ENCODE measurements at places on chromosomes 2 and 18.
A peak's percentile ranks its signal among the peaks of the same experiment; 100 is the strongest.

GRCh38 chr2:169562519-169562918, 11.1 kb downstream of the FASTKD1 start:
- no peaks in the 10 kb centered on the region for H3K4me1 ChIP-seq
- H3K36me3 ChIP-seq = peaks cover 9% of the 10 kb centered on the region
- no peak overlapping the region for H3K4me3 ChIP-seq
- no peaks in the 10 kb centered on the region for H3K27me3 ChIP-seq
- DNase-seq = no peak

DNA sequence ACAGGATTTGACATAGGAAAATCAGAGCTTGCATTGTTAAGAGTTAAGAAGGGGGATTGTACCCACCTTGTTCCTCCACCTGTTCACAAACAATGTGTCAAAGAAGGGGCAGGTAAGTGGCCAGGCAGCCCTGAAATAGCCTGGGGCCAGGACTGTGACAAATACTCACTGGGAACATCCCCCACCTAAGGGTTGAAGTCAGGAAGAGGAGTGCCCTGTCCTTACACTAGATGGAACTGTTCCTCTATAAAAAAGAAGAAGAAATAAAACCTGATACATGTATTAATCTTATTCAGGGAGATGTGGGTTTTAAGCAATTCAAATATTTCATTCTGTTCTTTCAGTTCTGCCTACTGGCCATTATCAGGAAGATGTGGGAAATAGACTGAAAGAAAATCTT, 41.9 kb downstream of the TACR1 start:
- no peak for DNase-seq
- no peak overlapping the region for H3K27ac ChIP-seq
- H3K36me3 ChIP-seq = no peaks in the 10 kb centered on the region
- H3K4me1 ChIP-seq = no peaks in the 10 kb centered on the region
- H3K27me3 ChIP-seq = peaks cover 9% of the 10 kb centered on the region

DNA sequence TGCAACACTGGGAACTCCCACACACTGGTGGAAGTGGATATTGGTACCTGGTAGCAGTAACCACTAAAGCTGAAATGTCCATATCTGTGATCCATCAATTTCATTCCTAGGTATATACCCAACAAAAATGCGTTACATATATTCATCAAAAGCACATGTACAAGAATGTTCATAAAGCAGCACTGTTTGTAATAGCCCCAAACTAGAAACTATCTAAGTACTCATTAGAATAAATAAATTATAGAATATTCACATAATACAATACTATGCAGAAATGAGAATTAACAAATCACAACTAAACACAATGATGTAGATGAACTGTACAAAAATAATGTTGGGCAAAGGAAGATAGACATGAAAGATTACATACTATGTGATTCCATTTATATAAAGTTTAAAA, 11.1 kb upstream of the TLK1 start:
- DNase-seq = no peak
- H3K4me3 ChIP-seq = no peak overlapping the region
- H3K4me1 ChIP-seq = peaks cover 25% of the 10 kb centered on the region
- no peak overlapping the region for H3K27ac ChIP-seq
- peaks cover 4% of the 10 kb centered on the region for H3K36me3 ChIP-seq

GRCh38 chr2:134087371-134087921, 166.4 kb upstream of the MGAT5 start:
- no peak for DNase-seq
- no peaks in the 10 kb centered on the region for H3K4me1 ChIP-seq
- no peak overlapping the region for H3K27ac ChIP-seq
- no peaks in the 10 kb centered on the region for H3K36me3 ChIP-seq
- no peak overlapping the region for H3K4me3 ChIP-seq

DNA sequence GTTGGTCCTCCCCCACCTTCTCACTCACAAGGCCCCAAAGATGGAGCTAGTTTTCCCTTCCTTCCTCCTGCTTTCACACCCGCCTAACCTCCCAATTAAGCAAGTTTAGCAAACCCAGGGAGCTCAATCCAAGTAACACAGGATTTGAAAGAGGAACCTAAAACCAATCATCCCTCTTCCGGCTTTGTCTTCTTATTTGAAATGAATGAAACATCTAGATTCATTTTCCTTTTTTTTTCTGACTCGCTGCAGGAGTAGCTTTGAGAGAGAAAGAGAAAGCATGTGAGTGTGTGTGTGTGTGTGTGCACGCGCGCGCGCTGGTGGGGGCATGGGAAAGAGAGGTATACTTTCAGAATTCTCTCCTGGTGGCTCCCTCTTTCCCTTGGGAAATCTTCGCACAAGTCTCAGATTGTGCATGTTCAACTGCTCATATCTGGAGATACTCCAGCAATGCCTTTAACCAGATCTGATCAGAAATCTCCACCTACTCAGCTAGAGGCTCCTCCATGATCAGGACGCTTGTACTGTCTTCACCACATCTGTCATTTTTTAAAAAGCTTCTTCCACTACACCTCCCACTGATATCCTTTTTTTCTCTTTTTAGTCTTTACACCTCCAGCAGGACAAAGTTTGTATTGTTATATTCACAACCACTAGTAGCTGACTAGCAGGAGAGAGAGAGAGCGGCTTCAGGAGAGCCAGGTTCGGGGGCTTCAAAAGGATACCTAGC, 1.7 kb downstream of the SLC8A1 start:
- H3K36me3 ChIP-seq = no peaks in the 10 kb centered on the region
- DNase-seq = no peak
- peak overlapping the region; percentile 86 for H3K4me3 ChIP-seq
- H3K27ac ChIP-seq = no peak overlapping the region
- peaks cover 29% of the 10 kb centered on the region for H3K4me1 ChIP-seq

DNA sequence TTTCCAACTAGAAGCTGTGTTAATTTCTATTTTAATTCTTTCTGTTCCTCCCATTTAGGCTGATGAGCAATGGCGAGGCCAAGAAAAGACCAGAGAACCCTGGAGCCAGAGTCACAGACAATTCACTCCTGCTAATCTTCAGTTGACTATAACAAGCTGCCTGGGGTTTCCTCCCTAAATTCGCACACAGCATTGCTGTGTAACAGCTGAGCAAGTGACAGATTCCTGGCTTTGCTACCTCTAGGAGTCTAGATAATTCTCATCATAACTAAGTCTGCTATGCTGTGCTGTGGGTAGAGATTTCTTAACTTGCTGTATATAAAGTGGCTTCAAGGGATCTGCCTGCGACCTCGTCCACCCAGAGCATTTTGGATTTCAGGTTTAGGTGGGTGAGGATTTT, 131.3 kb upstream of the REV1 start:
- no peak overlapping the region for H3K4me3 ChIP-seq
- H3K27me3 ChIP-seq = no peaks in the 10 kb centered on the region
- DNase-seq = no peak
- H3K27ac ChIP-seq = no peak overlapping the region

- DNase-seq = no peak
- peaks cover 11% of the 10 kb centered on the region for H3K36me3 ChIP-seq
- peaks cover 2% of the 10 kb centered on the region for H3K27me3 ChIP-seq
- H3K27ac ChIP-seq = peak overlapping the region; percentile 17
- H3K4me3 ChIP-seq = peak overlapping the region; percentile 48
Observed at GRCh38 chr2:86000938-86001312, 104.8 kb downstream of the POLR1A start.

GRCh38 chr2:43482961-43483360, 112.9 kb downstream of the THADA start:
- no peak for DNase-seq
- H3K27ac ChIP-seq = no peak overlapping the region

DNA sequence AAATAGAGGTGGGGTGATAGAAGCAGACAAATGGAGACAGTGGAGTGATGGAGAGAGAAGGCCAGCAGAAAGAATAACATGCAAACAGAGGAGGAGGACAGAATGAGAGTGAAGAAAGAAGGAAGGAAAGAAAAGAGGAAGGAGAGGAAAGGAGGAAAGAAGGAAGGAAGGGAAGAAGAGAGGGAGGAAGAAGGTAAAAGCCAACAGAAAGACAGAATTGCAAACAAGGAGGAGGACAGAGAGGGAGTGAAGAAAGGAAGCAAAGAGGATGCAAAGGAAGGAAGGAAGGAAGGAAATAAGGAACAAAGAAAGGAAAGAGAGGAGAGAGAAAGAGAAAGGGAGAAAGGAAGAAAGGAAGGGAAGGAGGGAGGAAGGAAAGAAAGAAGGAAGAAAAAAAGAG, 444.0 kb downstream of the IRS1 start:
- DNase-seq = no peak
- peaks cover 7% of the 10 kb centered on the region for H3K27me3 ChIP-seq
- no peaks in the 10 kb centered on the region for H3K4me1 ChIP-seq
- H3K4me3 ChIP-seq = no peak overlapping the region

DNA sequence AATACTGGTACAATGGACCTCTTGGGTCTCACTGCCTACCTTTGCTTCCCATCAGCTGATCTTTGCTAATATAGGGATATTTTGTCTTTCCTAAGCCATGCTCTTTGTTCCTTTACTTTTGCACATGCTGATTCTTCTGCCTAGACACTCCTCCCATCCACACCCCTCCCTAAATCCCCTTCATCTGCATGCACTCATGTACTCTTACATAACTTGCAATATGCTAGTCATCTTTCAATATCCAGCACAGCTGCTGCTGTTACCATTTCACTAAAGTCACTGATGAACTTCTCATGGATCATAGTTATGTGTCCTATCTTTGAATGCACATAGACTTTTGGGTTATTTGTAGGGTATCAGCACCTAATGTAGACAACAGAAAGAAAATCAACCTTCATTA, 18.5 kb upstream of the DTNA start:
- no peaks in the 10 kb centered on the region for H3K4me1 ChIP-seq
- no peak overlapping the region for H3K27ac ChIP-seq
- no peak overlapping the region for H3K4me3 ChIP-seq
- peaks cover 3% of the 10 kb centered on the region for H3K27me3 ChIP-seq
- DNase-seq = no peak

DNA sequence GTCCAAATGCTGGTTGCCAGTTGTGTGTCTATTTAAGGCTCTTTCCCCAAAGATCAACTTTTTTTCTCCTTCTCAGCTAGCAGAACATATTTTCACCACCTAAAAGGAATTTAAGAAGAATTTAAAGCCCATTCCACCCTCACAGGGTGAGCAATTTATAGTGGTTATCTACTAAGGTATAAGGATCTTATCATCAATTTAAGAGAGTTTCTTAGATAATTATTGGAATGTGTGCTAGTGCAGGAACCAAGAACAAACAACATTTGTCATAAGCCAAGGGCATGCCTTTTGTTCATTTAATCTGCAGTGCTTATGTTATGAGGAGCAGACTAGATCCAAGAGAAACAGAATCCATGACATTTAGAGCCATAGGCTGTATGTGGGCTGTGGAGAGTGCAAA, 37.2 kb downstream of the NLRC4 start:
- no peak for DNase-seq
- H3K4me1 ChIP-seq = no peaks in the 10 kb centered on the region
- H3K27ac ChIP-seq = no peak overlapping the region

DNA sequence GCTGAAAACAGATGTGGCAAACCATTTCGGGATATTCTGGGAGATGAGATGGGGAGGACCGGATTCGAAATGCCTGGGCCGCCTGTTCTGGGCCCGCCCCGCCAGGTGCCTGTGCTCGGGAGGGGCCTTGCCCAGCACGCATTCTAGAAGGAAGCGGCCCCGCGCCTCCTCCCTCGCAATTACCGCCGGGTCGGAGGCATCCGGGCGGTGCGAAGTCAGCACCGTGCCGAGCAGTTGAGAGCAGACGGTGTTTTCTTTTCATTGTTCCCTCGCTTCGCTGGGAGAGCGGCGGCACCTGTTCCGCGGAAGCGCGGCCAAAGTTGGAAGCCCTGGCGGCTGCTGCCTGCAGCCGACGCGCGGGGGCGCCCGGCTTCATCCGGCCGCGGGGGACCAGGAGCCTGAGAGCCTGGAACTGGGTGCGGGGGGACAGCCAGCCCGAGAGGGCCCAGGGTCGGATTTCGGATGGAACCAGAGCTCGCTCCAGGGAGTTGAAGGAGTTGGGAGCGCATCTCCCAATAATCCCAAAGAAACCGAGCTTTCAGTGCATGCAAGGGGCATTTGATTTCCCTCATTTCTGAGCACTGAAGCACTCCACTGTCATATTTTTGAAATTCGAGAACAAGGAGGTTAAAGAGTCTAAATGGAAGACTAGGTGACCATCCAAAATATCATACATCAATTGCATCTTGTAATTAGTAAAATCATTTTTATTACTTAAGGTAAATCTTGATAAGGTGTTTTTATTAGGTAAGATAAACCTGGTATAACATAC, 241.8 kb upstream of the RAB12 start:
- H3K4me1 ChIP-seq = peaks cover 5% of the 10 kb centered on the region
- H3K27me3 ChIP-seq = peaks cover 24% of the 10 kb centered on the region
- no peak overlapping the region for H3K4me3 ChIP-seq
- no peak overlapping the region for H3K27ac ChIP-seq

DNA sequence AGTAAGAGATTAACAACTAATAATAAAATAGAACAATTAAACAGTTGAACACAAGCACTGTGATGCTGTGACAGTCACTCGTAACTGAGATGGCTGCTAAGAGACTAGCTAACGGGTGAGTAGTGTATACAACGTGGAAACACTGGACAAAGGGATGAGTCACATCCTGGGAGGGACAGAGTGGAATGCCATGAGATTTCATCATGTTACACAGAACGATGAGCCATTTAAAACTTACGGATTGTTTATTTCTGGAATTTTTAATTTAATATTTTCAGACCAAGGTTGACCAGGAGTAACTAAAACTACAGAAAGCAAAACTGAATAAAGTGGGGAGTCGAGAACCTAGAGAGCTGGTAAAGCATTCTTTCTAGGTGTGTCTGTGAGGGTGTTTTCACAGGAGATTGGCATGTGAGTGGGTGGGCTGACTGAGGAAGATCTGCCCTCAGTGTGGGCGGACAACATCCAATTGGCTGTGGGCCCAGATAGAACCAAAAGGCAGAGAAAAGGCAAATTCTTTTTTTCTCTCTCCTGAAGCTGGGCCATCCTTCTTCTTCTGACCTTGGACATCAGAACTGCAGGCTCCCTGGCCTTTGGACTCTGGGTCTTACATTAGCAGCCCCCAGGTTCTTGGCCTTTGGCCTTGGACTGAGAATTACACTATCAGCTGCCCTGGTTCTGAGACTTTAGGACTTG, 14.6 kb downstream of the TMSB10 start:
- no peaks in the 10 kb centered on the region for H3K36me3 ChIP-seq
- no peak for DNase-seq
- H3K27me3 ChIP-seq = no peaks in the 10 kb centered on the region
- peak overlapping the region; percentile 65 for H3K4me3 ChIP-seq
- peak overlapping the region; percentile 91 for H3K27ac ChIP-seq
- peaks cover 44% of the 10 kb centered on the region for H3K4me1 ChIP-seq

DNA sequence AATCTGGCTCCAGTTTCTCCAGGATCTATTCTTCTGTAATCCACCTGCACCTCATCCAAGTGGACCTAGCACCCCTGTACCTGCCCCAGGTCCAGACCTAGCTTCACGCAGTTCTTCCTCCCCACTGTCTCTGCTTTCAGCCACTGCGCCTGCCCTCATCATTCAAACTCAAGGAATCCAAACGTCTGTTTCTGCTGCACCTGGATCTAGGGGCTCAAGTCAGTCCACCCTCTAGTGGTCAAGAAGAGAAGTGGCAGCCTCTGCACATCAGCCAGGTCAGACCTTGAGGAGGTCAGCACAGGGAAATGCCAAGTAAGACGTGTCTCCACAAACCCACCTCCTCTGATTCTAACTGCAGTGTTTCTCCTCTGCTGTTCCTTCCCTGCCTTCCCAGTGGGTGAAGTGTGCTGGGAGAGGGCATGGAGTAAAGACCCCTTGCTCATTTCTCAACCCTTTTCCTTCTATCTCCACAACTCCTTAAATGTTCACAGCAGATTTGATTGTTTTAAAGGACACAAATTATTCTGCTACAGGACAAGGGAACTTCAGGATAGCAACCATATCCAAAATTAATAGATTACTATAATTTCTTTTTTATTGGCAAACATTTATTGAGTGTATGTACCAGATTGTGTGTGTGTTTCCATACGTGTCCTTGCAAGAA, 8.6 kb upstream of the RNF152 start:
- H3K4me1 ChIP-seq = no peaks in the 10 kb centered on the region
- no peak for DNase-seq
- H3K27me3 ChIP-seq = peaks cover 41% of the 10 kb centered on the region
- no peak overlapping the region for H3K4me3 ChIP-seq

All from activated T-helper 1 cell treated with anti-CD3 and anti-CD28 coated beads, Interleukin-12 subunit alpha, Interleukin-12 subunit beta, Interleukin-2, Interleukin-4 antibody, amounts not matched to agents 30 ng/mL and 10 ng/mL and 1 ng/mL, durations not matched to agents 14 hours and 24 hours and 36 hours (primary cell).